Stimulated activated CD8-positive, alpha-beta memory T cell treated with anti-CD3 and anti-CD28 coated beads, Interleukin-4, amount 100 ng/mL, for 4 hours (primary cell): ENCODE measurements at places on chromosomes 3 and 15.

GRCh38 chr3:33665294-33665693, 52.8 kb downstream of the CLASP2 start:
- DNase-seq, result no peak

DNA sequence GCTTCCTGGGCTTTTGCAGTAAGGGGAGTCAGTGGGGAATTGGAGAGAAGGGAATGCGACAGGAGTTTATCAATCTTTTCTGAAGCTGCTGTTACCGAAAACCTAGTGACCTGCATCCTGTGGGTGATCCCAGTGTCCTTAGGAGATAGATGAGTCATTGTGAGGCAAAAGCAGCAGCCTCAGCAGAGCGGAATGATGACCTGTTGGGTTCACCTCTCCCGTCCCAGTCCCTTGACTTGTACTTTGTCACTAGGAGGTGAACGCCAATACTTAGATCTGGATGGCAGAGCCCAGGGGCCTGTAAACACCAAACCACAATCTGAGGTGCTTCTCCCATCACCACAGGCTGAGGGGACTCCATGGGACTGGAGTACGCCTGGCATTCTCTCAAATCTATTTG, 17.9 kb downstream of the CDAN1 start:
- DNase-seq, result no peak

DNA sequence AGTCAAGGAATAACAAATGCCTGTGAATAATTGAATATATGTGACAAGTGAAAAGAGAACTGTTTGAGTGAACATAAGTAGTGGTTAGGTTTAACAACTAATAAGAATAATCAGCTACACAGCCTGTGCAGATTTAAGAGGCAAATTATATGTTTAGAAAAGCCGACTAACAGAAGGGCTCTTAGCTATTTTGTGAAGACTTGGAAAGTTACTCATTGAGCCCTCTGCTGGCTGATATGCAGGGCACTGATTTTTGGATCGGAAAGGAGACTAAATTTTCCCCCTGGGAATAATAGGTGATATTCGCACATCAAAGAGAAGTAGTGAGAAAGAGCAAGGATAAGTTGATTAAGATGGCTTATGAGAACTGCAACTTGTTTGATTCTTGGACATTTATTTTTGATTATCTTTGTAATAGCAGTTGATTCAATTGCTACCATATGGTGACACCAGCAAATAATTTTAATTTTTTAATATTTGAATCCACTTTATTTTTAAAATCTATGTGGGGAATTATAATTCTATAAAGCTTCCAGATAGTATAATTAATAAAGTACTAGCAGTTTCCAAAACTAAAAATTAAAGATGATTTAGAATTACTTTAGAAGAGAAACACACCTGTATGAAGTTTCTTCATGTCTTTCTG, 156.2 kb downstream of the NLGN1 start:
- no peak for DNase-seq

DNA sequence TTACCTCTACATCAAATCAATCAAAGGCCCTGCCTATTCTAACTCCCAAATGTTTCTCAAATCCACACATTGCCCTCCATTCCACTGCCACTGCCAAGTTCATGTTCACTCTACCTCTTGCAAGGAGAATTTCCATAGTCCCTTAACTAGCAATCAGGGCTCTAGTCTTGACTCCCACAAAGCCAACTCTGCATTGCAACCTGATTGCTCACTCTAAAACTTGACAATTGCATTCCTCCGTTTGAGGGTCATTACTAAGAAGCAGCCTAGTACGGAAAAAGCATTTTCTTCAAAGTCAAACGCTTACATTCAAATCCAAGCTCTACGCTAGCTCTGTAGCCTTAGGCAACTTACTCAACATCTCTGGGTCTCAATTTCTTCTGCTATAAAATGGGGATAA, 1.2 kb downstream of the CPA3 start:
- no peak for DNase-seq

- no peak for DNase-seq
Observed at GRCh38 chr3:16352428-16352827, 87.4 kb downstream of the OXNAD1 start.

DNA sequence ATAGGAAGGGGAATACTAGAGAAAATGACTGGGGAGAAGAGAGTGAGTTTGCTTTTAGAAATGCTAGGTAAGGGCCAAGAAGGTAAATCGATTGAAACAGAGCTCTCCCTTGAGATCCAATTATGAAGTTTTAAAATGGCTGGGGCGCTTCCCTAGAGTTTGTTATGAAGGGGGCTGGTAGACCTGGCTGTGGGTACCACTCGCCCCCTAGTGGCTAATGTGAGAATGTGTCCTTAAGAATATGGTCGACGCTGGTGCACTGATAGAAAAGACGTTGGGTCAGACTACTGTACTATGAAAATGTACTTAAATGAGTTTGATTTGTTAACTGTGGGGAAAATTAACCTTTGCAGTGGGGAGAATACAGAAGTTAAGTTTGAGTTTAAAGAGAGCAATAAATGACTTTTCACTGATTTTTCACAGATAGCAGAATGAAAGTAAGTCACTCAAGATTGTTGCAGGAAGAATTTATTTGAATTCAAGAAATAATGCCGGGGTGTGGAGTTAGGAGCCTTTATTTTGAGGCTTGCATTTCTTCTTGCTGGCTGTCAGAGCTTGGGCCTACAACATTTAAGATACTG, 9.2 kb downstream of the TMPRSS7 start:
- DNase-seq, result peak; percentile 20
